GOT3 (cell line): ENCODE measurements at places on chromosomes 6 and 20.
A peak's percentile ranks its signal among the peaks of the same experiment; 100 is the strongest.

- DNase-seq: peak; percentile 59
Measured at GRCh38 chr6:90369024-90369519, 72.4 kb upstream of the BACH2 start.

DNA sequence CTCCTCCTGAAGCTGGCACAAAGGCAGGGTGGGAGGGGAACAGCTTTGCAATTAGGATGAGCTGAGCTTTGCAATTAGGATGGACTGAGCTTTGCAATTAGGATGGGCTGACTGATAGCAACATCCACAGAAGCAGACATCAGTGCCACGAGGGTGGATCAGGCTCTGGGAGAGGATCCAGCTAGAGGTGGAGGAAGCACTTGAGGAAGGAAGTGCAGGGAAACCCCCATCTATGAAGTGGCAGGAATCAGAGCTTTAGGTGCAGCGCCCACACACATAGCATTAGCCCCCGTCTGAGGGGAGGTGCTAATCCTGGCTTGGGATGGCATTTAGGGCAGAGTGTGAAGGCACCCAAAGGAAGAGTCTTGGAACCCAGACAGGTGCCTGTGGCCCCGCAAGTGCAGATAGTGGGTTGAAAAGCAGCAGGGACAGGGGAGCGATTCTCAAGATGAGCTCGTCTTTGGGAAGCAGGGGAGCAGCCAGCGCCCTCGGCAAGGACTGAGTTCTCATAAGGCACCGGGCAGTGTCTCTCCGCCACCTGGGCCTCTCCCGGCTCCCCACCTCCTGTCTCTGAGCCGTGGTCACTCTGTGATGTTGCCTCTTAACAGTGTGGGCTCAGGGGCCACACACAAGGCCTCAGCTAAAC is 12.0 kb upstream of the THBS2 start:
- no peak for DNase-seq

DNA sequence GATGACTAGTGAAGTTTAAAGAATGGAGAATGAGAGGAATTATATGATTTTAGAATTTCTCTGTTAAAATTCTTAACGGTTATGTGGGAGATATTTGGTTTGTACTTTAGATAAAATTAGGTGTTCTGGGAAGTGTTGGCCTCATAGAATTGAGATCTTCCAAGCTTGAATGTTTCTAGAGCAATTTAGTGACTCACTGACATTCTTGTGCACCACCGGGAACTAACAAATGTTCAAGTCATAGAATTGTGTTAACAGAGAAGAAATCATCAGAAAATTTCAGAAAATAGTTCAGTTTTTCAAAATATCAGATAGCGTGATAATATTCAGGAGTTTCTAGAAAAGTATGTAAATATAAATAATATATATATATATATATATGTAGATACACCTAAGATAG is 67.9 kb upstream of the BMP5 start:
- no peak for DNase-seq

DNA sequence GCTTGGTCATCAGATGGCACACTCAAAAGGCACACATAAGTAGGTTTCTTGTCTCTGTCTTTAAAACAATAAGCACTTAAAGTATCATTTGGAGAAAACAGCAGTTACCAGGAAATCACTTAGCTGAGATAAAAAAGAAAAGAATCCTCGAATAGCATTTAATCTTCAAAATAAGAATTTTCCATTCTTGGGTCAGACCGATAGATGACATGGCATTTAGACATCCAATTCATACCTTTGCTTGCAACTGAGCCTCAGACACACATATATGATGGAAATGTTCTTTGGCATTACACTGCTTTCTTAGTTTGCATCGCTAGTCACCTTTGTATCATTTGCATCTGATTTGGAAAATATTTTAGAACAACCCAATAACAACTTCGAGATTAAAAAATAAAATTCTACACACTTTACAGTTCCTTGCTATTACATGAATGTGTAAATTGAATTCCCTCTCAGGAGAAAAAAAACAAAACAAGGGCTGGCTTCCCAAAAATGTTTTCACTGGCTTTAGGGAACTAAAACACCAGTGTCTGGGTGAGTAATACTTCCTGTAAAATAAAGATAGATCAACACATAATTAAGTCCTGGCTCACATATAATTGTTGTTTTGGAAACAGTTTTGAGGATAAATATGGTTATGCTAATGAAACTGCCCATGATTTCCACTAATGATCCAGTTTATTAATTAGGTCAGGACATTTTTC is 1.3 kb upstream of the RNF217 start:
- no peak for DNase-seq

DNA sequence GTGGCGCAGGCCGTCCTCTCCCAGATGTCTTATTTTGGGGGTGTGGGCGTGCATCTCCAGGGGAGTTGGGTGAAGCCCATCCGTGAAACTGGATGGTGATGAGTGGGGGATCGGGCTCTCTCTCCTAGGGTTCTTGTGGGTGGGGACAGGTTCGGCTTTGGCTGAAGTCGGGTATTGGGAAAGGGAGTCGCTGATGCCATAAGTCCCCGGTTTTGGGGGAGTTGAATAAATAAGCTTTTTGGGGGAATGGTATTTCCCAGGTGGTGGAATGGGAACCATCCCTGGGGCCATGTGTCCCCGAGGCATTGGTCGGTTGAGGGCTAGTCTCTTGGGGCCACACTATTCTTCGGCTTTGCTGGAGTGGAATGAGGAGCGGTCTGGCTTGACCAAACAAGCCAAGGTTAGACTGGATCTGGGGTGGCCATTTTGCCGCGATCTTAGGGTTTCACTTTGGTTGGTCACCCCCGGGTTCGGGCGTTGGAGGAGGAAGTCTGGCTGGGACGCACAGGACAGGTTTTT is 481 bp downstream of the ZNF133 start:
- DNase-seq: no peak
